ENCODE measurements at places on chromosomes 3 and 15.

GRCh38 chr15:22974745-22975144, 5.4 kb downstream of the CYFIP1 start:
- H3K27ac ChIP-seq = no peak overlapping the region
- no peaks in the 10 kb centered on the region for H3K4me1 ChIP-seq
- H3K36me3 ChIP-seq = no peaks in the 10 kb centered on the region
- H3K27me3 ChIP-seq = no peaks in the 10 kb centered on the region

- no peak for DNase-seq
- no peak overlapping the region for H3K4me3 ChIP-seq
- H3K4me1 ChIP-seq = peaks cover 12% of the 10 kb centered on the region
- H3K27ac ChIP-seq = no peak overlapping the region
- no peaks in the 10 kb centered on the region for H3K27me3 ChIP-seq
- H3K36me3 ChIP-seq = no peaks in the 10 kb centered on the region
Observed at GRCh38 chr15:69805248-69805953, 292.3 kb downstream of the TLE3 start.

GRCh38 chr3:178386401-178386800, 149.8 kb upstream of the KCNMB2 start:
- H3K27me3 ChIP-seq = no peaks in the 10 kb centered on the region
- H3K4me1 ChIP-seq = no peaks in the 10 kb centered on the region
- no peak overlapping the region for H3K27ac ChIP-seq
- H3K4me3 ChIP-seq = no peak overlapping the region

GRCh38 chr3:43747641-43748040, 56.9 kb downstream of the ABHD5 start:
- no peak for DNase-seq
- H3K4me3 ChIP-seq = no peak overlapping the region
- H3K36me3 ChIP-seq = no peaks in the 10 kb centered on the region
- no peaks in the 10 kb centered on the region for H3K4me1 ChIP-seq

- H3K27ac ChIP-seq = no peak overlapping the region
- DNase-seq = no peak
- no peaks in the 10 kb centered on the region for H3K36me3 ChIP-seq
- no peaks in the 10 kb centered on the region for H3K4me1 ChIP-seq
Observed at GRCh38 chr15:99408236-99409096, 157.2 kb downstream of the LRRC28 start.
